ENCODE measurements at places on chromosomes 5 and 9.

DNA sequence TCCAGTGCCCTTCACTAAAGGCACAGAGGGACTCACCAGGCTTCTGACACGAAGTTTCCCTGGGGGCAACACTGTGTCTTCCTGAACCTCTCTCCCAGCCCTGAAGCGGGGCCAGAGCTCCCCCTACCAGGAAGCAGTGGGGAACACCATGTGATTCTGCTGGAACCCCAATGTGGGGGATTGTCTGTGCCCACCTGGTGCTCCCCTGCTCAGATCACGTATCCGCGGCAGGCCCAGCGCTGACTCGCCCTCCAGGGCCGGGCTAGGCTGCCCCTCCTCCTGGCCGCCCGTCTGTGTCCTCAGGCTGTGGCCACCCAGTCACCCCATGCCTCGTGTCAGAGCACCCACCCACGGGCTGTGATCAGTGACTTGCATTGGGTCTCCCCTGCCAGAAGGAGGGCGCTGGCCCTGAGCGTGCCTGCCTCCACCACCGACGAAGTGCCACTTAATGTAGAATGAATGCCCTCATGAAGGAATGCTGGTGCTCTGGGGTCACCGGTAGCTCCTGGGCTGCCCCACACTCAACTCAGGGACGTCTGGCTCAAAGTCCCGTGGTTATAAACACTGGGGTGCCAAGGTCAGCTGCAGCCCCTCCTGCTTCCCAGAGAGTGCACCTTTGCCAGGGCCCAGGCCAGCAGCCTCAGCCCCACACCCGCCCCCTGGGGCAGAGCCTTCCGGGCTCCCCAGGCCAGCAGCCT is 22.1 kb downstream of the SARDH start:
- DNase-seq: no peak

DNA sequence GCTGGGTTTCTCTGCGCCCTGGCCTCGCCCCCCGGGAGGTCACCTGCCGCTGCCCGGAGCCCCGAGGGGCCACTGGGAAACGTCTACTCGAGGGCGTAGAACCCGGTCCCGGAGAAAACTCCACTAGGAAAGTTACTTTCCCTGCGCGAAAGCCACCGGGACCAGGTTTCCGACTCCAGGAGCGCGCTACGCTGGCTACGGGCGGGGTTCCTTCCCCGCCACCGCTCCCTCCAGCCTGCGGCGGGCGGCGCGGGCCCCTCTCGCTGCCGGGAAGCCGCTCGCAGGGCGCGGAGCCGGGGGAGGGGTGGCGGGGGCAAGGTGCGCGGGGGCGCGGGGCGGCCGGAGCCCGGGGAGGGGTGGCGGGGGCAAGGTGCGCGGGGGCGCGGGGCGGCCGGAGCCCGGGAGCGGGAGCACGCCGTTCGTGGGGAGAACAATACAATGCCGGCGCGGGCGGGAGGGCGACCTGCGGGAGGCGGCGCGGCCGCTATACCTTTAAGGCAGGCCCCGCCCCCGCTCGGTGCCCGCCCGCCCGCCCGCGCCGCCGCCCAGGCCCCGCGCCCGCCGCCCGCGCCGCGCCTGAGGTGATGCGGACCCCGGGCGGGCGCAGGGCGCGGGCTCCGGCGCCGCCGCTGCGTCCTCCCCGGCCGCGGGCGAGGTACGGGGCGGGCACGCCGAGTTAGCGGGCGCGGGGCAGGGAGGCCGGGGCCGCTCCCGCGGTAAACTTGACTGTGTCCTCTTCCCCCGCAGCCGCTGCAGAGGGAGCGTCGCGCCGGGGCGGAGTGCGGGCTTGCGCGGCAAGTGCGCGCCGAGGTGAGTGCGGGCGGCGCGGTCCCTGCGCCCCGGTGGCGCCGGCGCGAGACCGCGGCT is 278.1 kb downstream of the AOPEP start:
- DNase-seq: peak; percentile 21

DNA sequence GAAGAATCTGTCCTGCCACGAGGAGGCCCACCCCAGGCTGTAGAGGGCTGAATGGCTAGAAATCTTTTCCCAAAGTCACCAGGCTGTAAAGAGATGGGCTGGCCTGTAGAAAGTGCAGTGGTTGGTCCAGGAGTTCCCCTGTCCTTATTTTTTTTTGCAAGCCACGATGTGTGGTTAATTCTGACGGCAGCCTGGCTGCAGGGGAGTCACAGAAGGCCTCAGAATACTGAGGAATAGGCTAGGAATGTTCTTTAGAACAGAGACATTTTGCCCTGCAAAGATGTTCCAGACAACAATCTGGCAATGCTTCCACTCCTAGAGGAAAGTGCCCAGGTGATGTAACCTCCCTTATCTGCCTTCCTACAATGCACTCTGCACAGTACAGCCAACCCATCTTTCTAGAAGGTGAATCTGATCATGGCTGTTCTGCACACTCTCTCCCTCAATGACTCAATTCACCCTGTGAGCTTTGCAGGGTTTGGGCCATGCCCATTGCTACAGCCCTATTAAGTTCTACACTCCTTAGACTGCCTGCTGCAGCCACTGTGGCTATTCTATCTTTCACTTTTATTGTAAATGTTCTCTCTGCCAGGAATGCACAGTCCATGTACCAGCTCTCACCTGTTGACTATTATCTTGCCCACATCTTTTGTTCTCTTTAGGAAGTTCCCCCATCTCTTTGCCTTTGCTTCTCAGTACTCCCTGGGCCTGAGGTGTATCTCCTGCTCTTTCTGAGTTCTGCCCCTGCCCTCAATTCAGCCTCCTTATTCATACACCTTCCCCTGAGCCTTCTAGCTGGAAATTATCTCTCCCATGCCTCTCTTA is 377.8 kb upstream of the CLINT1 start:
- DNase-seq: no peak

DNA sequence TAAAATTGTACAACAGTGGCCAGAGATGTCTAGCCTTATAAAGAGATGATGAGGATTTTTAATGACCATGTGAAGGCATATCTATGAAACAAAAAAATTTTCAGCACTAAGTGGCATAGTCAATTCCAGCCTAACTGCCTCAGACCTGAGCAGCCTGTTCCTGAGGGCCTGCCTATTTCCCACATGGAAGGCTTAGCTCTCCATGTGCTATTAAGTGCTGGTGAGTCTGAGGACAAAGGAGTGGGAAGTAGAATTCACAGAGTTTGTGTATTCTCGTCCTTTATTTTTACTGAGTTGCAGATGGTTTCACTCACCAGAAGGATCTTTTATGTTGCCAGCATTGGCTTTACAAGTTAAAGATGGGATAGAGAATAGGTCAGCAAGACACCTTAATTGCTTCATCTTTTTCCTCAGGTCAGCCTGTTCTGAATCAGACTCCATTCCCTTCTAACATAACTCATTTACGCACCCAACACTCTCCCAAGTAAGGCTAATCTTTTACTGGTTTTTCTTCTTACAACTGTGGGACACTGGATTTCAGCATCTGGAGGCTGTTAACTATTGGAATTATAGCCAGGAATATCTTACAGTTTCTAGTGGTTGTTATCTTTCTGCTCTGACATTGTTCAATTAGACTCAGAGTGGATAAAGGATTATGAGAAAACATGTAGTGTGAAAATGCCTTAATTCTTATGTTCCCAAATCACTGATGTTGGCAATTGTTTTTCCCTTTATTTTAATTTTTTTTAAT is 76.8 kb downstream of the ISOC1 start:
- DNase-seq: no peak

GRCh38 chr9:96523374-96523773 is 73.4 kb downstream of the HABP4 start:
- DNase-seq: no peak

GRCh38 chr9:115672477-115673316 is 480.9 kb upstream of the PAPPA start:
- DNase-seq: no peak

- DNase-seq: no peak
Observed at GRCh38 chr5:119059740-119060255, 11.1 kb upstream of the DMXL1 start.

- DNase-seq: no peak
Observed at GRCh38 chr9:14806941-14807520, 84.5 kb upstream of the CER1 start.

GRCh38 chr5:90099099-90099498 is 310.5 kb downstream of the CETN3 start:
- DNase-seq: no peak

DNA sequence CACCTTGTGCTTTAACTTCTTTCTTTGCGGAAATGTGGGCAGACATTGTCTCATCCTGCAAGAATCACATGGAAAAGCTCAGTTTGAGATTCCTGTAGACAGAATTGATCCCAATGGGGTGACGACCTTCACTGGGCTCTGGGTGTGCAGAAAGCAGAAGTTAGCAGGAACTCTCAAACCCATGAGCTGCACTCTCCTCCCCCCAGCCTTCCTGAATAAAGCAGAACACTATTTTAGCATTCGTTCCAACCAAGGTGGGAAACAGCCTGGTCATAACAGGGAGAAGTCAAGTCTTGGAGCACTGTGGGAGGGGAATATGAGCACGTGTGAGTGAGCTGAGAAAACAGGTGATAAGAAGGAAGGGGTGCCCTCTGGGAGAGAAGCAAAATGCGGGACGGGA is 87.4 kb upstream of the FER start:
- no peak for DNase-seq

GRCh38 chr9:28970241-28970654 is 1397.0 kb upstream of the C9orf72 start:
- no peak for DNase-seq

GRCh38 chr5:132667309-132667708 is 6.5 kb upstream of the IL4 start:
- no peak for DNase-seq

- DNase-seq: no peak
Observed at GRCh38 chr5:133890776-133891280, 77.6 kb downstream of the C5orf15 start.

DNA sequence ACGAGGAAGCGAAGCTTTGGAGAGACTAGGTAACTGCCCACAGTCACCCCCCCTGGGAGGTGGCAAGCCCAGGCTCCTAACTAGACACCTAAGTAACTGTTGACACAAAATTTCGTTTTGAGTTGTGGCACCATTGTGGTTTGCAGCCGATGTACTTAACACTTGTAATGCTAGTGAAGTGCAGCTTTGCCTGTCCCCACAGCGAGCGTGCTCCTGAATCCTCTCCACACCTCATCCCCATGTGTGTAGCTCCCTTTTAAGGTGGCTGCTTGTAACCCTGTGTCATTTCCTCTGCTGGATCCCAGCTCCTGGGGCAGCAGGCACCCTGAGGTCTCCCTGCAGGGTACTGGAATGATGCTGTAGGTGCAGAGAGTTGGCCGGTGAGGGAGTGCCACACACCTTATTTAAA is 114.9 kb downstream of the TRIO start:
- DNase-seq: no peak

DNA sequence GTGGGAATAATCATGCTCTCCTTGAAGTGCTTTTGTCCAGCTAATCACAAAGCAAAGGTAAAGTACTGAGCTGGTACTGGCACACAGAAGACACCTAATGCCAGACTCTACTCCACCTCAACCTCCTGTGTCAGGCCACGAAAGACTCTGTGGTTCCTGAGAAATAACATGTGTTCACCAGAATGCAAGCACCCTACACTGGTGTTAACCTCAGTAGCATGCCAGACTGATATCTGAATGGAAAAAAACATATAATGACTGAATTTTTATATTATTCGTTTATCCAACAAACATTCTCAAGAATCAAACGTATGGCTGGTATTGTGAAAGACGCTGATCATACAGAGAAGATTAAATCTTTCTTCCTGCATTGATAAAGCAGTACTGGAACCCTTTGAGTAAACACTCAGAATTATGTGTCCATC is 97.1 kb upstream of the IFNE start:
- no peak for DNase-seq

DNA sequence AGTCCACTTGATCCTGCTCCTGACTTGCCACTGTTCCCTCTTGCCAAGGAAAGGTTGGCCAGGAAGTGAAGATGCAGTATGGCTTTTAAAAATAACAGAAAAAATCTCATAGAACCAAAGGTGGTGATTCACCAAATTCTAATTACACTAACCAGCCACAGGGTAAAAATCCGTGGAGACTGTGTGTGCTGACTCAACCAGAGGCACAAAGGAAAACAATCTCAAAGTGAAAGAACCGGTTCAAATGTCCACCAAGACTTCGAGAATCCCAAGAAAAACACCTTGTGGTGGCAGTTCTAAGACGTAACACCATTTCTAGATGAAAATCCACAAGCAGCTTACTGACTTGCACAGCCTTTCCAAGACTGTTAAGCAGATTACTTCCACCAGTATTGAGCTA is 279.1 kb downstream of the TLE1 start:
- DNase-seq: no peak

DNA sequence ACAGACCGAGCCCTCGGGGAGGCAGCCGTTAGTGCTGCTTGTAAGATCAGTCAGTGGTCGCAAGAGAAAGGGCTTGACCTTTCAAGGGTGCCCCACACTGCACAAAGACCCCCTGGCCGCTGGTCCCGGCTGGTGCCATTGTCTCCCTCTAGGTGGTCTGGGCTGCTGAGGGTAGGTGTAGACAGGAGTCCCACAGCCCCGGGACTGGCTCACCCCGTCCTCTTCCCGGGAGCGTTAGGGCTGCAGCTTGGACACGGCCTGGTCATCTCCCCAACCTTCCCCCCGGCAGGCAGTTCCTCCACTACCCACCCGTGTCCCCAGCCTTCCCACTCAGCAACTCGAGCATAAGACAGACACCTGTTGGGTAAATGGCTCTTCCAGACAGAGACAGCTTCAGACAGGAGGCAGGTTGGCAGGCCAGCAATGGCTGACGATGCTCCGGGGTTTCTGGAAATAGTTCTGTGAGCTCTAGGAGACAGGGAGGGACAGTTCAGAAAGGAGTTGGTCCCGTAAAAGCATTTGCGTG is 15.3 kb upstream of the TMEM250 start:
- no peak for DNase-seq

- DNase-seq: no peak
Observed at GRCh38 chr9:133371261-133371711, 4.6 kb downstream of the SURF4 start.

DNA sequence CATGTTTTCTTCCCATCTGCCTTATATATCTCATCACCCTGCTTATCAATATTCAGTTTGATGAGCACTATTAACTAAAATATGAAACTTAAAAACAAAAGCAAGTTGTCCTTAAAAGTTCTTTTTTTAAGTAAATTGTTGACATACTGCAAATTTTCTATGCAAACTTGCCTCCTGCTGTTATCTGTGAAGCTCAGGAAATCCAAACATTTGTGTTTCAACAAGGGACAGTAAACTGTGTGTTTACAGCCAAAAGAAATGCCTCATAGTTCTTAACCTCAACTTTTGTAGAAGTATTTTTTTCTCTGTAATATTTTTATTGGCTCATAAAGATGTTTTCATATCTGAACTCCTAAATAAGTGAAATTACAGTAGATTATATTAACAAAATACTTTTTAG is 7.7 kb upstream of the TTC23L start:
- no peak for DNase-seq

- DNase-seq: no peak
Observed at GRCh38 chr5:50730336-50730735, 63.9 kb downstream of the PARP8 start.

DNA sequence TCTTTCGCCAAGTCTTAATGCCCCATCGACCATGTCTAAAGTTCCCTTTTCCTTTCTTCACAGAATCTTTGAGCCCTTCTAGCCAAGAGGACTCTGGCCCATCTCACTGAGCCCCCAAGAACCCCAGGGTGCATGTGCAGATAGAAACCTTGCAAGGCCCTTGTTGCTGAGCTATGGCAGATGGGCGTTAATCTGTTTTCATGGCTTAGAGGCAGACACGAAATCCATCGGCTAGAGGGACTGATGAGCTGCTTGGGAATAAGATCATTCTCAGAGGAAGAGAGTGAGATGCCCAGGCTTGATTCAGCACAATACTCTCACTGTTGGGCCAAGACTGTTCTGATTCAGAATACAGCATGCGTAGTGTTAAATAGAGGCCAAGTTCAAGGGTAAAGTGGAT is 262.5 kb upstream of the C9orf72 start:
- no peak for DNase-seq

GRCh38 chr9:118038713-118039112 is 334.5 kb downstream of the TLR4 start:
- no peak for DNase-seq
